ENCODE measurements at places on chromosomes 6 and 20.
A peak's percentile ranks its signal among the peaks of the same experiment; 100 is the strongest.

GRCh38 chr6:79081663-79082062 is 3.6 kb upstream of the PHIP start:
- DNase-seq, result no peak

- DNase-seq, result no peak
These were observed 126.4 kb downstream of the LY86 start for GRCh38 chr6:6714953-6715352.

GRCh38 chr6:116513224-116513875 is 1.9 kb downstream of the CALHM5 start:
- DNase-seq, result no peak

DNA sequence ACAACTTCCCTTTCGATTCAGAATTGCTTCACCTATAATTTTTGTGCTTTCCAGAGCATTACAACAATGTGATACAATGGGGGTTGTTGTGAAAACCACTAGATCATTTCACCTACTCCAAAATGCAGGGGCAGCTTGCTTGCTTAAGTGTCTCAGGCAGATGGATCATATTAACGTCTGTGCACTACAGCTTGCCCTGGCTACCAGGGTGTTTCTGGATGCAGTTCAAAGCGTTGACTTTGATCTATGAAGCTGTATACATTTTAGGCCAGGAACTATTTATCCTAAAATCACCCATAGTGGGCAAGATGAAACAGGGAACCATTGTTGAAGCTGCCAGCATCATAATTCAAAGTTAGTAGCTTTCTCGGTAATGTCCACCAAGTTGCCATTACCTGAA is 339.5 kb upstream of the HSF2 start:
- DNase-seq, result no peak

DNA sequence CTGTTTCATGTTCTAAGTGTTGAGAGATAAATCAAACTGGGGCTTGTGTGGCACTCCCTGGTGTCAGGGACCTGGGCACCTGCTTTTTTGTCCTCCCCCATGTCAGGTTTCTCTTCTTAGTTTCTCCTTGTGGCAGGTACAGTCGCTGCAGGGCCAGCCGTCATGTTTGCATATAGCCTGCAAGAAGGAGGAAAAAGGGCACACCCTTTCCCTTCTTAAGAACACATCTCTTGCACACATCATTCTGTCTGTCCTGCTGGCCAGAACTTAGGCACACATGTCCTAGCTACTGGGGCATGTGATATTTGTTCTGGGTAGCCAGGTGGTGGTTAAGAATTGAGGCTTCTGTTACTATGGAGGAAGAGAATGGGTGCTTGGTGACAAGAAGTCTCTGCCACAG is 27.9 kb downstream of the CDC5L start:
- DNase-seq, result no peak

DNA sequence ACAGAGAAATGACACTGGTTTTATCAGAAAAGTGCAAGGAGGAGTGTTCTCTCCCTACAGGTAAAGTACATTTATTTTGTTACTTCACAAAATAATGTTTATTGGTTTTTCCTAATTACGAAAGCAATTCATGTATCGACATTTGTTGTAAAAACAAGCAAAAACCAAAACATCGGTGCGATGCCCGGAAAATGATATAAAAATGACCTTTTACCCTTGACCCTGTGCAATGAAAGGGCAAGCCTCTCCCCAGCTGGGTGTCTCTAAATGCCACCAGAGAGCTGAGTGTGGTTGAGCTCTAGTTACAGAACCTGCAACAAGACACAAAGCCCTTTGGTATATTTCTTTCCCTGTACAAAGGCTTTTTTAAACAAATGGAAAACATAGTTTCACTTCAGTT is 65.4 kb downstream of the CD164 start:
- DNase-seq, result no peak

DNA sequence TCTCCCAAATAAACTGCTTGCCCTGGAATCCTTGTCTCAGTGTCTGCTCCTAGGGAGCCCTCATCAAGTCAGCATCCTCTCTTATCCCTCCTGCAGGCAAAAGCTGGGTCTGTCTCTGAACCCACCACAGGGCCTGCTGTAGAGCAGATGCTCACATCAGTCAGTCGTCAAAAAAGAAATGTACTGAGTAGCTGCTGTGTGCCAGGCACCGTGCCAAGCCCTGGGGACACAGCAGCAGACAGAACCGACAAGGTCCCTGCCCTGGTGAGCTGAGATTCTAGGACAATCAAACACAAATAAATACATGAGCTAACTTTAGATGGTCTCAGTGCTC is 68.5 kb downstream of the EYA2 start:
- no peak for DNase-seq

- no peak for DNase-seq
These were observed 43.3 kb upstream of the EDN1 start for GRCh38 chr6:12246900-12247299.

DNA sequence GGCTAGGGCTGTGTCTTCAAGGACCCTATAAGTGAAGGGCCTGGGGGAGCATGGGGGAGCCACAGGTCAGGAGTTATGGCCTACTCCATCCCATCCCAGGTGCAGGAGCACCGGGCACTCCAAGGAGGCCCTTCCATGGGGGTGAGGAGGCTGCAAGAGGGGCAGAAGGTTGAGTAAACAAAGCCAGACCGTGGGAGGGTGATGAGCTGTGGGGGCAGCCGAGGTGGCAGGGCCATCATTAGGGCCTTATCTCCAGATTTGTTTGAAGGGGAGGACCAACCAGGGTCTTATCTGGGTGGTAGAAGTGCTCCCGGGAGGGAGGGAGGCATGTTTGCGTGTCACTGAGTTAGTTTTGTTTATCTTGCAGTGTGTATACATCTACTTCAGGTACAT is 2.1 kb upstream of the FAM83C start:
- DNase-seq, result no peak

- DNase-seq, result peak; percentile 10
These were observed 100.0 kb downstream of the RPP40 start for GRCh38 chr6:4903751-4904370.

GRCh38 chr6:150068151-150068550 is 770 bp downstream of the ULBP3 start:
- DNase-seq, result no peak

- DNase-seq, result no peak
These were observed 18.5 kb downstream of the DDX43 start for GRCh38 chr6:73413102-73413501.

GRCh38 chr6:30150671-30151395 is 10.2 kb downstream of the TRIM10 start:
- DNase-seq, result peak; percentile 26

DNA sequence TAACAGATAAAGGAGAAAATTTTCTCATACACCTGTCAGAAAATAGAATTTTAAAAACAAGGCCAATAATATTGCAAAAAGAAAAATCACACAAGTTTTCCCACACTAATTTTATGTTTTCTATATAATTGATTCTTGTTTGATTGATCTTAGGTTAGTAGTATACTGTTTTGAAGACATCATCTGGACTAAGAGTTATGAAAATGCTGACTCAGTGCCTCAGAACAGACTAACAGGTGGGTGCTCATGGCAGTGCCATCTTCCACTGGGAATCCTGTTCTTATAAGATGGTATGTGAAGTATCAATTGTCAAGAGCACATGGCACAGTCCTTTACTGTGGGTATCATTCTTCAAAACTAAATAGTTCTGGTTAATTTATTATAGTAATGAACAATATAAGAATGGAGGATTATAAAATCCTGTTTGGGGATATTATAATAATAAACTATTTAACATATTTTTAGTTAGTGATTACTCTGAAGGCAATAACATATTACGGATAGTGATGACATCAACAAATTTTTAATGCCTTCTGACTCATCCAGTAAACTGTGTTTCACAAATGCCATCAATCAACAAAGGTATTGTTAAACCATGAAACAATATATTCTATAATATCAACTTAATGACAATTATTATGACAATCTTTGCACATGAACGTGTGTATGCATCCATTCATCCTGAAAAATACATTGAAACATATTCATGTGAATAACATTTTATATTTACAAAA is 384.6 kb upstream of the KHDRBS2 start:
- DNase-seq, result no peak

- no peak for DNase-seq
These were observed 7.5 kb downstream of the MRPL14 start for GRCh38 chr6:44119704-44120262.

GRCh38 chr6:125781314-125781868 is 9.4 kb upstream of the NCOA7 start:
- peak; percentile 3 for DNase-seq

- DNase-seq, result peak; percentile 64
These were observed 3.5 kb downstream of the NUP153 start for GRCh38 chr6:17703256-17703694.

GRCh38 chr6:28922004-28922820 is 1.6 kb downstream of the TRIM27 start:
- peak; percentile 29 for DNase-seq

DNA sequence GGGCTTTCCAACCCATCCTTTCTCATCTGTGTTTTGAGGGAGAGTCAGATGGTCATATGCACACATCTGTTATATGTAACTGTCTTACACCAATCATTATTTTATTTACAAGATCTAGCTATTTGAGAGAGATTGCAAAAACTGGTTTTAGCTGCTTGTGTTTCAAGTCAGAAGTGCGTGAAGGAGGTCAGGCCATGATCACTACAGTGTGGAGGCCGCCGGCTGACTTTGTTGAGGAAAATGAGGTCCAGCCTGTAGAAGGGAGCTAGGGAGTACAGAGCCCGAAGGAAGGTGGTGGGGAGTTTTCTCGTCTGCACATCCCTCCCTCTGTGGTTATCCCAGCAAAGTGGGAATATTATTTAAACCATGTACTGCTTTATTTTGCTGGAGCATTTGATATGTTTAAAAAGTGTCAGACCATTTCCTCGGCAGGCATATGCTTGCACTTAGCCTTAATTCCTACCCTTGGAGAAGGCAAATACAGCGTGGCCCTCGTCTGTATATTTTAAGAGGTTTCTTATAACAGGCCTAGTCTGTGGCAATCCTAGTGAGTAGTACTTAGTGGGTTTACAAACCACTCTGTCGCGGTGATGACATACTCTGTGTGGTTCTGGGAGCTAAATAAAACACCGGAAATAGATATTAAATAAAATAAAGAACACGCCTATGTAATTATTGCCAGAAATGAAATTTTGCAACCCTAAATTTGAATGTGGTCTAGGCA is 95.6 kb downstream of the UST start:
- DNase-seq, result no peak

DNA sequence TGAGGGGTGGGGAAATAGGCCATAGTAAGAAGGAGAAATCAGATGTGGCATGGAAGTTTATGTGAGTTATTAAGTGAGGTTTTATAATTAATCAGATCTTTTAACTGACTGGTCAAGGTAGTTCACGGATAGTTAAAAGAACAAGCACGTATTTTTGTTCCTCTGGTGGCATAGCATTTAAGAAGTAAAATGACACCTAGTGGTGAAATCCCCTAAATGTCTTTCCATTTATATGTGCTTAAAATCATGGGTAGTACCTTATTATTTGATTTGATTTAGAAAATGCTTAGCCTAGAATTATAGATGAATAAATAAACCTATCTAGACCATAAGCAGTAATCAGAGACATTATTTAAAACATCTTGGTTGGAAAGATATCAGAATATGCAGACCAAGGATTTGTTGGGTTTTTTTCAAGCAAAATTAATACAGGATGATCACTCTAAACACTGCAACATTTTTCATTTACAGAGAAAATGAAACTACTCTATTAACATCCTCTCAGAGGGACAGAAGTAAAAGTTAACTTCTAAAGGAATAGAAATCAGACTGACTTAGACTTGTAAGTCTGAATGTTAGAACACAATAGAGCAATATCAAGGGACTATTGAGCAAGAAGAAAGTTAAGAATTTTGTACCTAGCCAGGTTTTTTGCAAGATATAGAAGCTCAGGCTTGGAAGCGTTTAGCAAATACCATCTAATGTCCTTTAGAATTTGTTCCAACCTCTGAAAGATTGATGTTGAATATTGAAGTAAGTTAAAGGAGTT is 81.1 kb downstream of the STXBP5 start:
- peak; percentile 39 for DNase-seq

GRCh38 chr6:29558439-29559079 is 973 bp downstream of the UBD start:
- no peak for DNase-seq

GRCh38 chr6:162373192-162373591 is 354.4 kb downstream of the PRKN start:
- DNase-seq, result no peak

- peak; percentile 91 for DNase-seq
These were observed 522 bp upstream of the EPB41L1 start for GRCh38 chr20:36153736-36154699.

DNA sequence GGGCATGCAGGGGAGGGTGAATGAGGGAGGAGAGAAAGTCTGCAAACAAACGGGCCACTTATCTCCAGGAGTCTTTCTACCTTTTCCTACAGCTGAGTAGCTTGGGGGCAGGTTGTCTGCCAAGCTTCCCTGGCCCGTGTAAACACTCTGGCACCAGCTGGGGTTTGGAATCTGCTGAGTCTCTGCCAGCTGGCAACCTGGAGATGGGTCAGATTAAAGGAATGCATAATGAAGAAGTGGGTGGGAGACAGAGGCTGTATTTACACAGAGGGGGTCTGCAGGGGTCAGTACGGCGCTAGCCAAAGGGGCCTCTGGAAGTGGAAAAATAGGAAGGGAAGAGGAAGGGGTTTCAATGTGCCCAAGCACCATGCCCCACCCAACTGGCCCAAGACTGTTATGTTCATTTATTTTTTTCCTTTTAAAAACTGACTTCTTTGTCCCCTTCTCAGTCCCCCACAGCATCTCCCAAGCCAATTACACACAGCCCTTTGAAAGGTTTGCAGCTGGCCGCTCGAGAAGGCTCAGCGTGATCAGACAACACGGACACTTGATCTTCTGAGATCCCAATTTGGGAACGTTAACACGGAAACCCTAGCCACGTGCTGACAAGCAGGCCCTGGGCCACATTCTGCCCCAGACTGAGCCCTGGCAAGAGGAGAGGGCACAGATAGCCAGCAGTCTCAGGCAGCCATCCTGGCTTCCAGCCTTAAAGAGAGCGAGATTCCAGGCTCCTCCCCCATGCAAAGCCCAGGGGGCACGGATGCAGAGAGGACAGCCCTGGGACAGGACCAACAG is 25.2 kb downstream of the TRAM2 start:
- peak; percentile 84 for DNase-seq

- peak; percentile 53 for DNase-seq
These were observed 3.7 kb downstream of the SAPCD1 start for GRCh38 chr6:31765910-31766794.

DNA sequence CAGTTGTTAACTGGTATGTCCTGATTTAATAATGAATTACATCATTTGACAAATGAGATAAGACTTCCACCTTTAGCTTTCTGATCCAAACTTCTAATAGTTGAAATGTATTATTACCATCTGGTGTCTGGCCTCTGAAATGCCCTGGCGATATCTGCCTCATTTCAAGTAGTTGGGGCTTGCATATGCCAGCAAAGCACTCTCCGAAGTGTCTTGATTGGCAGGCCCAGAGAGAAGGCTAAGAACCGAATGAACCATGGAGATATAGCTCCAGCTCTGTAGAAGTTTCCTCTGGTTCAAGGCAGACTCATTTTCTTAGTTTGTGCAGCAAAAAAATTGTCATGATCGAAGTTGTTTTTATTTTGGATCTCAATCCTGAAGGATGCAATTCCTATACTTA is 13.4 kb upstream of the HIVEP2 start:
- DNase-seq, result no peak
